ENCODE measurements at places on chromosomes 7 and 10. TPM values are rescaled to one million over a fixed set of nuclear protein-coding genes. Genes with fewer than 3 reads are reported as not detected.
A peak's percentile ranks its signal among the peaks of the same experiment; 100 is the strongest.

TMEM270 gene
- total RNA-seq: 1.1 TPM

VAX1 gene
- total RNA-seq: not detected

BTBD16 gene
- not detected for total RNA-seq

- no peaks in the 10 kb centered on the region for H3K4me1 ChIP-seq
- H3K27me3 ChIP-seq: no peaks in the 10 kb centered on the region
- H3K27ac ChIP-seq: no peak overlapping the region
- H3K36me3 ChIP-seq: no peaks in the 10 kb centered on the region
- H3K4me3 ChIP-seq: peak overlapping the region; percentile 31
- peak; percentile 49 for DNase-seq
Measured at GRCh38 chr7:56174875-56175760, 58.9 kb upstream of the NUPR2 start.

GRCh38 chr7:11005202-11005601 lies 31.5 kb downstream of the PHF14 start:
- no peaks in the 10 kb centered on the region for H3K27me3 ChIP-seq
- no peaks in the 10 kb centered on the region for H3K4me1 ChIP-seq
- no peaks in the 10 kb centered on the region for H3K36me3 ChIP-seq
- no peak overlapping the region for H3K27ac ChIP-seq

- H3K27ac ChIP-seq: no peak overlapping the region
- H3K27me3 ChIP-seq: no peaks in the 10 kb centered on the region
- H3K36me3 ChIP-seq: no peaks in the 10 kb centered on the region
- no peak overlapping the region for H3K4me3 ChIP-seq
- H3K4me1 ChIP-seq: no peaks in the 10 kb centered on the region
Measured at GRCh38 chr10:92850185-92850584, 1.9 kb downstream of the EXOC6 start.

DNA sequence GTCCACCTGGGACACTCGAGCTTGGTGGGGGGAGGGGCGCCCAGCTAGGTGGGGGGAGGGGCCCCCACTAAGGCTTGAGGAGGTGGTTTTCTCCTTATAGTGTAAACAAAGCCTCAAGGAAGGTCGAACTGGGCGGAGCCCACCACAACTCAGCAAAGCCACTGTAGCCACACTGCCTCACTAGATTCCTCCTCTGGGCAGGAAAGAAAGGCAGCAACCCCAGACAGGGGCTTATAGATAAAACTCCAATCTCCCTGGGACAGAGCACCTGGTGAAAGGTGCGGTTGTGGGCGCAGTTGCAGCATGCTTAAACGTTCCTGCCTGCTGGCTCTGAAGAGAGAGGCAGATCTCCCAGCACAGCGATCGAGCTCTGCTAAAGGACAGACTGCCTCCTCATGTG lies 133.1 kb downstream of the SNX13 start:
- H3K27me3 ChIP-seq: no peaks in the 10 kb centered on the region
- H3K4me3 ChIP-seq: no peak overlapping the region
- H3K36me3 ChIP-seq: no peaks in the 10 kb centered on the region
- DNase-seq: no peak
- H3K4me1 ChIP-seq: no peaks in the 10 kb centered on the region
- H3K27ac ChIP-seq: no peak overlapping the region

GRCh38 chr7:158541346-158542010 lies 46.1 kb downstream of the PTPRN2 start:
- no peak for DNase-seq
- H3K27ac ChIP-seq: no peak overlapping the region

DNA sequence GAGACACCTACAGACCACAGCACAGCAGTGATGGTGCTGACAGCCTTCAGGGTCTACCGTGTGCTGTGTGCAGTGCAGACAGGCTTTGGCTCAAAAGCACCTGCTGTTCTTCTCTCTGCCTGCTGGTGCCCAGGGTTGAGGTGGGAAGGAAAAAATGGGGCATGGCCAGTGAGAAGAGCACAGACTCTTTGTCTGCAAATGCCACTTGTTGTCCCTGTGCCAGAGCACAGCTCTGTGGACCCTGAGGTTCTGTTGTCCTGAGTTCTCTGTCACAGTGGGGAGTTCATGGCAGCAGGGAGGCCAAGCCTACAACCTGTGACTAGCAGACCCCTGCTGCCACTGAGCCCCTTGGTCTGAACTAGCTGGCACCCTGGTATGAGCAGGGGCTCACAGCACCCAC lies 376.7 kb downstream of the GLRX3 start:
- no peak for DNase-seq
- no peak overlapping the region for H3K27ac ChIP-seq
- H3K27me3 ChIP-seq: no peaks in the 10 kb centered on the region
- no peaks in the 10 kb centered on the region for H3K4me1 ChIP-seq

GRCh38 chr10:113999531-113999930 lies 44.1 kb upstream of the ADRB1 start:
- H3K4me3 ChIP-seq: no peak overlapping the region
- DNase-seq: no peak
- no peaks in the 10 kb centered on the region for H3K27me3 ChIP-seq

GRCh38 chr10:125772864-125773180 lies 2.8 kb downstream of the MMP21 start:
- no peaks in the 10 kb centered on the region for H3K36me3 ChIP-seq
- H3K27me3 ChIP-seq: no peaks in the 10 kb centered on the region

GRCh38 chr10:76073524-76073923 lies 642.1 kb downstream of the LRMDA start:
- H3K4me3 ChIP-seq: no peak overlapping the region
- no peak overlapping the region for H3K27ac ChIP-seq
- H3K4me1 ChIP-seq: peaks cover 10% of the 10 kb centered on the region

DNA sequence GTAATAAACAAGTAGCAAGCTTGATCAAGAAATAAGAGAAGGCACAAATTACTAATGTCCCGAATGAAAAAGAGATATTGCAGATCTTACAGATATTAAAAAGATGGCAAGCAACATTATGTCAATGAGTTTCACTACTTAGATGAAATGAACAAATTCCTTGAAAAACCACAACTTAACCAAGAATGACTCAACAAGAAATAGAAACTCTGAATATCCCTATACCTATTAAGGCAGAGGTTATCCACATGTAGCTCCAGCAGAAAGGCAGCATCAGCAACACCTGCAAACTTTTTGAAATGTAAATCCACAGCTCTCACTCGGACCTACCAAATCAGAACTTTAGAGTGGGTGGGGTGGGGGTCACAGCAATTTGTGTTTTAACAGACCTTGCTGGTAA lies 33.6 kb downstream of the PDE1C start:
- no peaks in the 10 kb centered on the region for H3K27me3 ChIP-seq
- no peak overlapping the region for H3K4me3 ChIP-seq
- no peak overlapping the region for H3K27ac ChIP-seq
- no peaks in the 10 kb centered on the region for H3K4me1 ChIP-seq

DNA sequence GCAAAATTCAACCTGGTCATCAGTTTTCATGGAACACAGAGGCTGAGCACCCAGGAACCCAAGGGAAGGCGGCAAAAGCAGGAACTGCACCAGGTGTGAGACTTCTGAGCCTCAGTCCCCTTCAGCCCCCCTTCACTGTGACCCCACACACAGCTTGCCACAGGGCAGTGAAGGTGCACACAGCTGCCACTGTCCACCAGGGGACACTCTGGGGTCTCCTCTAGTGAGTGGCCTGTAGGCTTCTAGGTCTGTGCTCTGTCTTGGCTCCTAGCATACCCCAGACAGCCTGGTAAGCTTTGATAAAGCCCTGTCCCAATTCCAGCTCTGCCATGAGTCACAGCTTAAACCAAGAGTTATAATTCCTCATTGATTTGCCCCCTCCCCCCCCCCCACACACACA lies 12.1 kb downstream of the KCNH2 start:
- no peaks in the 10 kb centered on the region for H3K27me3 ChIP-seq
- no peak for DNase-seq
- no peaks in the 10 kb centered on the region for H3K4me1 ChIP-seq
- no peak overlapping the region for H3K4me3 ChIP-seq
- H3K27ac ChIP-seq: no peak overlapping the region

GRCh38 chr10:93379731-93380575 lies 102.2 kb downstream of the MYOF start:
- peak overlapping the region; percentile 24 for H3K27ac ChIP-seq
- DNase-seq: no peak
- H3K4me1 ChIP-seq: no peaks in the 10 kb centered on the region
- no peaks in the 10 kb centered on the region for H3K36me3 ChIP-seq

GRCh38 chr7:106382929-106383328 lies 98.1 kb upstream of the NAMPT start:
- DNase-seq: no peak
- H3K36me3 ChIP-seq: no peaks in the 10 kb centered on the region
- H3K27me3 ChIP-seq: no peaks in the 10 kb centered on the region
- no peaks in the 10 kb centered on the region for H3K4me1 ChIP-seq
- no peak overlapping the region for H3K4me3 ChIP-seq
- no peak overlapping the region for H3K27ac ChIP-seq

Measured in uterus (tissue), 4 donors.